Cardiac fibroblast (primary cell): ENCODE measurements at places on chromosomes 2 and 18.

DNA sequence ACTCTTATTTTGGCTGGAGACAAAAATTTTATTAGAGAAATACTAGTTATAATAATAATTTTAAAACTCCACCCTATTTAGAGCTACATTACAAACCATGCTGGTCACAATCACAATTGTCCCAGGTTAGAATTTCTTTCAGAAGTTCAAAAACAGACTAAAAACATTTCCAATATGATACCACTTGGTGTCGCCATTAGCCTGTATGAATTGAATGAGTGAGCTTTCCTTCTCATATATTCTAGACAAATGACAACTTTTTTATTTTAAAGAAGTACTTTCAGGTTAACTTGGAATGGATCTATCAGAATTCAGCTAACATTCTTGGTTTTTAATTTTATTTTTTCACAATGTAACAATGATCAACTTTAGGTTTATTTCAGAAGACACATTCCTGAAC is 48.0 kb downstream of the SERPINB8 start:
- peak; percentile 47 for DNase-seq

- peak; percentile 74 for DNase-seq
These were observed 156.1 kb downstream of the HAUS1 start for GRCh38 chr18:46260016-46260878.

DNA sequence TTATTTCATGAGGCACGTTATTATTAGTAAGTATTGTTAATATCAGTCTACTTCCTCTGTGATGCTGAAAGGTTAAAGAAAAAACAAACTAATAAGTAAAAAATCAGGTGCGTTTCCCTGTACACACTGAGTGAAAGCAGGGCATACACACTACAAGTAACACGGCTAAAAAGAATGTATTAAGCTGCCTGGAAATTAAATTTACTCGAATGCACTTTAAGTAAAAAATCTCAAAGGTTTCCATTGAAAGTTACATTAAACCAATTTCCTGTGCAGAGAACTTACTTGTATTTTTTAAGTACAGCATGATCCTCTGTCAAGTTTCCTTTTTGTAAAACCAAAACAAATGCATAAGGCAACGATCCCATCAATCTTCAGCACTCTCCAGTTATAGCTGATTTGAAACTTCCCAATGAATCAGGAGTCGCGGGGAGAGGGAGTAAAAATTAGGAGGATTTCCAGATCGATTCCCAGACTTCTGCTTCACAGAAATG is 633 bp downstream of the BCL2 start:
- no peak for DNase-seq

DNA sequence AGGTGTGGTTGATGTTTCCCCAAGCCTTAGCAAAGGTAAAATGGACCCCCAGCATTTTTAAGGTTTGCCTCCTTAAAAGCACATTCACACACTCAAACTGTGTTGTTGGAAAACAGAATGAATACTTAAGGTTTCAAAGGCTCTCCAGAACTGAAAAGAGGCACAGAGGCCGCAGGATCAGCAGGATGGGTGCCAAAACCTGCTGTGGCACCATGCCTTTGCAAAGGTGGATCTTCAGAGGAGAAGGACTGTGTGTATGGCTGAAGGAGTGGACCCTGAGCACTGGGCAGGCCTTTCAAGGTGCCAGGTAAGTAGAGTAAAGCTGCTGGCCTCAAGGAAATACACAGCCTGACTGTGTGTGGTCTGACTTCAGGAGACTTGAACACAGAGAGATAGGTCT is 127.3 kb downstream of the XRCC5 start:
- no peak for DNase-seq

GRCh38 chr2:113275556-113276215 is 3.0 kb downstream of the PAX8 start:
- no peak for DNase-seq

GRCh38 chr2:218853766-218854165 is 5.8 kb upstream of the WNT6 start:
- peak; percentile 24 for DNase-seq

DNA sequence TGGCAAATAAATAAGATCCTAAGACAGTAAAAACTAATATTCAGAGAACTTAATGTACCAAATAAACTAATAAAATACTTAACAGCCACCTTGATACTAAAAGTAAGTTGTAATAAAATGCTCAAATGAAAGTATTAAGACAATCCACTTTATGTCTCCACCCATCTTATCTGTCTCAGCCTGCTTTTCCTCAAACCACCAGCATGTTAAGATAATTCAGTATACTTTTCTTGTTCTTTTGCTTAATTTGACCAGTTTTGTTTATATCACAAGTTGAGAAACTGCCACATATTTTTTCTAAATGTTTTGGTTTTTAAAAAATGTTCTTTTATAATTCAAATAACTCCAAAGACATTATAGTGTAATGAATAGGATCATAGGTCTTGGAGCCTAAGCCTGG is 142.0 kb downstream of the MBD5 start:
- DNase-seq, result no peak

GRCh38 chr2:554444-554843 is 122.8 kb downstream of the TMEM18 start:
- DNase-seq, result no peak

- DNase-seq, result no peak
These were observed 19.2 kb upstream of the GNAL start for GRCh38 chr18:11669948-11670275.
